Cardiac septum (tissue), 1 donor: ENCODE measurements at places on chromosomes 3 and 15. TPM values are rescaled to one million over a fixed set of nuclear protein-coding genes. Genes with fewer than 3 reads are reported as not detected.
A peak's percentile ranks its signal among the peaks of the same experiment; 100 is the strongest.

DNA sequence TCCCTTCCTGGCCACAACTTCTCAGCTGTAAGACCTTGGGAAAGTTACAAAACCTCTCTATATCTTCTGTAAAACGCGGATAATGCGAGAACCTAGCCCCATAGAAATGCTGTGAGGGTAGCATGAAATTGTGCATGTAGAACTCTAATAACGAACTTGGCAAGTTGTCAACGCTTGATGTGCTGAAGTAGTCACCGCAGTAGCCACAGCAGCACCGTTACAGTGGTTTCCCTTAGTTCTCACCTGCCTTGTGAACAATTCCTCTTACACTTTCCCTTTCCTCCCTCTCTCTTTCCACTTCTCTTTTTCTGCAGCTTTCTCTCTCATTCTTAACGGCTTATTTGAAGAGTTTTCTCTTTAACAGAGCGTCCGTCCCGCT lies 447 bp upstream of the SHQ1 start:
- no peak for DNase-seq

- no peak for DNase-seq
Measured at GRCh38 chr15:31212326-31213080, 111.0 kb upstream of the TRPM1 start.

GRCh38 chr15:89395461-89395871 lies 60.8 kb upstream of the POLG start:
- no peak for DNase-seq

- DNase-seq: no peak
Measured at GRCh38 chr3:173653781-173654180, 256.2 kb downstream of the NLGN1 start.

GRCh38 chr3:188202358-188203138 lies 48.6 kb downstream of the LPP start:
- no peak for DNase-seq

DNA sequence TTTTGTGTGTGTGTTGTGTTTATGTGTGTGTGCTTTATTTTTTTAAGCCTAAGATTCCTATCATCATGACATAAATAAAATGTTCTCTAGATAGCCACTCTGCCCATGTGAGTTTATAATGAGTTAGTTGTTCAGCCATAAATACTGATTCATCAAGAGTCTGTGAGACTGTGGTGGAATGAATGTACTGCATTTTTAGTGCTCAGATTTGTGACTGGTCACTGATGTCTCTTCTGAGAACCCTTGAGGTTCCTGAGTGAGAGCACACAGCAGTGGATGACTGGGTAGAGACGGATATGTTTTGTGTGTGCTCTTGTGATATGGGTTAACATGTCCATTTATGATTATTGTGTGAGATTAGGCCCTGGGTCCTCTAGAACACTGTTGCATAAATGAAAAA lies 51.2 kb downstream of the SETD5 start:
- DNase-seq: no peak

- DNase-seq: no peak
Measured at GRCh38 chr3:159196359-159196758, 394.5 kb downstream of the MFSD1 start.

DNA sequence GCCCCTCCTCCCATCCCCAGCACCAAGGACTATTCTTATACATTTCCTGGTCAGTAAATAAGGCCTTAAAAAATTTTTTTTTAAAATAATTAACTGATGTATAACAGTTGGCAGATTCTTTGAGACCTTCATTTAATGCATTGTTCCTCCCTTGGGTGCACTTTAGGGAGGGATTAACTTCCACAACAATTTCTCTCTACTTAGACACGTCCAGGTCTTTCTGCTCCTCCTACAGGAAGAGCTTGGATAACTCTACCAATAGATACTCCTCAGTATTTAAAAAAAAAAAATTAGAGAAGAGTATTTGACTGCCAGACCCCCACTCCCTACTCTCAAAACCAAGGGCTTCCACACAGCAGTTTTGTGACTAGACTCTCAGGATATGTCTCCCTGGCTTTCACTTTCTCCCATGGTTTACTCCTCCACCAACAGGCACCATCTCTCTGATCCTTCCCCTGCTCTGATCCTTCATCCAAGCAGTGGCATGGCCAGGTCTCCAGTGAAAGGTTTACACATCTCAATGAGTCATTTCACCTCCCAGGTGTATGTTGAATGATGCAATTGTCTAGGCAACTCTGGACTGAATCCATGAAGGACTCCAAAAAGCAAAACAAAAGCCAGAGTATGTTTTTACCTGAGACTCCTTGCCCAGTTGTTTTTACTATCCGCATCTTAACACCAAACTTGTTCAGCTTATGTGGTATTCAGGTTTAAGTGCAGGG lies 7.4 kb downstream of the ZIC4 start:
- DNase-seq: no peak

DNA sequence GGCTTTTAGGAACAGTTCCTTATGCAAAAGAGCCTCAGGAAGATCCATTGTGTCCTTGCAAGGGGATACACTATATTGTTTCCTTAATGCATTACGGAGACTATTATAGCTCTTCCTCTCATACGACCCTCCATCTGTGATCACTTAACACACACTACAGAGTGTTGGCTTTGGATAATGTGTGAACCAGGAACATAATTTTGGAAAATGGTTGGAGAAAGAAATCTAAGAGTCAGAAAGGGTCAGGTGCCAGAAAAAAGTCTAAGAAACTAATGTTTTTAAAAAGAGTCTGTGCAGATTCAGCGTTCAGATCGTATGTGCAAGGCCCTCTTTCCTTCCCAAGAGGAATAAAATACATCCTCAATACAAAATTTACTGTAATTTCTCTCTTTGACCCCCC lies 27.3 kb downstream of the LRRN1 start:
- no peak for DNase-seq

- DNase-seq: peak; percentile 51
Measured at GRCh38 chr15:70172124-70172523, 74.4 kb upstream of the TLE3 start.

DNA sequence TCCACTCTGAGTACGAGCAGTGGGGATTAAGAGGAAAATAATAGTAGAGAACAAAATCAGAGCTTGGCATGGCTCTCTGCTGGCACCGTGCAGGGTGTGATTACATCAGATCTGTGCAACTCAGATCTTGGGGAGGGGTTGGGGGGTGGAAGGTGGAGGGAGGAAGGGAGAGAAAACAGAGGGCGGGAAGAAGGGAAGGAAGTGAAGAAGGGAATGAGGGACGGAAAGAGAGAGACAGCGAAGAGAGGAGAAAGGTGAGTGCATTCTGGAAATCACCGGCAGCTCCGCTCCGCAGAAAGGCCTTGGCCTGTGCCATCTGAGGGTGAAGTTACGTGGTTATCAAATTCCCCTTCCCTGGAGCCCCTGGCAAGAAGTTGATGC lies 31.0 kb upstream of the ADAMTS17 start:
- no peak for DNase-seq

- DNase-seq: no peak
Measured at GRCh38 chr15:58454950-58455401, 23.2 kb downstream of the LIPC start.

GRCh38 chr3:164608554-164609276 lies 469.6 kb downstream of the SI start:
- DNase-seq: no peak

DNA sequence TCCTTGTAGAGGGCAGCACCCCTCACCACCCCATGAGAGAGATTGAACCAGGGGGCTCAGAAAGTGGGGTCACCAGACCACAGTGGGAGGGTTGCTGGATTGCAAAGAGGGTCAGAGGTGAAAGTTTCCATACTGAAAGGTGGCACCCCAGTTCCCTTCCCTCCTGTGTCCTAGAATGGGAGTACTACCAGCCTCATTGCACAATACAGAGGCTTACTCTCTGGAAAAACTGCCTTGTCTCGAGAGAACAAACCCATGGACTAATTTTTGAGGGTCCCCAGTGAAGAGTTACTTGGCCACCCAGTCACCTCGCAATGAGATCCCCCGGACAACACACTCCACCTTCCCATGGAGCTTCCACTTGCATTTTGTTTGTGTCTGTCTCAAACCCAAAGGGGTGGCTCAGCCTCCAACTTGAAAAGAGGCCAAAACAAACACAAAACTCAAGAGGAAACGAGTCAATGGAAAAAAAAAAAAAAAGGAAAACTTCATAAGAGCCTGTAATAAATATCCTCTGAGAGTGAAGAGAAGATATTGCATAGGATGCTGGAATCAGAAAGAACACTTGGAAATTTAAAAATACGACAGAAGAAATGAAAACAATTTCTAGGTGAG lies 18.6 kb downstream of the MESP2 start:
- DNase-seq: peak; percentile 27

- DNase-seq: no peak
Measured at GRCh38 chr3:43106293-43106628, 382 bp upstream of the POMGNT2 start.

GRCh38 chr3:5134019-5134391 lies 11.9 kb downstream of the ARL8B start:
- DNase-seq: no peak

DNA sequence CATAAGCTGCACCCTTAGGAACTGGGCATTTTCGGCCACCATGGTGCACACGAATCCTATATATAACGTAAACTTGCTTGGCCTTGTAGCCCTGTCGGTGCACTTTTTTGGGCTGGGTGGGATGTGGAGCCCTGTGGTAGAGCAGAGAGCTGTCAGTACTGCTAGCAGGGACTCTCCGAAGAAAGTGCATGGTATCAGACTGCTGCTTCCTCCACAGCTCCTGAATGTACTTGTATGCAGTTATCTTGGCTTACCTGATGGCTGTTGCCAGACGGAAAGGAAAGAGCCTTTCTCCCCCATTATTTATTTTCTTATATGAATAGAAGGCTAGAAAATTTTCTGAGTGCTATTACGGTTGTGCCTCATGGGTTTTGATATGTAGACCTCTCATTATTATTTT lies 8.4 kb downstream of the GALK2 start:
- DNase-seq: no peak

- DNase-seq: no peak
Measured at GRCh38 chr3:193515966-193516365, 38.7 kb downstream of the ATP13A4 start.

PIGZ gene
- total RNA-seq: 5.9 TPM

GNAT1 gene
- total RNA-seq: not detected

CPB1 gene
- not detected for total RNA-seq

SEMA3F gene
- 10.0 TPM for total RNA-seq

ACVR2B gene
- 6.3 TPM for total RNA-seq

TRH gene
- not detected for total RNA-seq

HYAL3 gene
- 1.3 TPM for total RNA-seq

C3orf85 gene
- not detected for total RNA-seq
